ENCODE measurements at places on chromosomes 1 and 21.

DNA sequence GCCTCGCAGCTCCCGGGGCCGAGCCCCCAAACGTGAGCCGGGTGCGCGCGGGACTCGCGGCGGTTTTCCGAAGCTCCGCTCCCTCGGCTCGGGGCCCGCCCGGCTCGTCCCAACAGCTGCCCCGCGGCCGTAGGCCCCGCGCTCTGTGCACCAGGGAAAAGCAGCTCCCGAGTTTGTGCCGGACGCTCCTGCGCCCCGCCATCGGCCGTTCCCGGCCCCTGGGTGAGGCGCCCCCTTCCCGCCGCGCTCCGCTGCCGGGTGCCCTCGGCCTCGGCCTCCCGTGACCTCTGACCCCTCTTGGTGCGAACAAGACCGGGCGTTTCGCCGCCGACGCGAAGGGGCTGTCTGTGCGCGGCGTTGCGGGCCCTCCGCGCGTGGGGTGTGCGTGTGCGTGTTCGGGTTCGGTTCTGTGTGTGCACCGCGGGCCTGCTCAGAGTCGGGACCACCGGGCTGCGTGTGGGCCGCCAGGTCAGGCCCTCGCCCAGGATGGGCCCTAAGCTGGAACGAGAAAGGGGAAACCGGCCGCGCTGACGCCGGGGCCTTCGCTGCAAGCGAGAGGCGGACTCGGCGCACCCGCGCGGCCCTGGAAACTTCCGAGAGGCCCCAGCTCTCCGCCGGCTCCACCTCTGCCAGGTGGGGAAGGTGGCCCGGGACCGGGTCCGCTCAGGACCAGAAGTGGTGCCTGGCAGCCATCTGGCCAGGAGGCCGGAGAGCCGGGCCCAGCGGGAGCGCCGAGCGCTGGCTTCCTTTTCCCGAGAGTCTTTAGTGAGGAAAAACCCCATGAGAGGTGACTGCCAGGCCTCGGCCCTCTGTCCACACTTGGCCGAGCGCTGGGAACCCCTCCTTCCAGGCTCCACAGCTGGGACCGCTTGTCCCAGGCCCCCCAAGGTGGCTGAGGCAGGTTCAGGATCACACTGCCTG is 1.9 kb downstream of the PRDM16 start:
- peak; percentile 48 for DNase-seq

DNA sequence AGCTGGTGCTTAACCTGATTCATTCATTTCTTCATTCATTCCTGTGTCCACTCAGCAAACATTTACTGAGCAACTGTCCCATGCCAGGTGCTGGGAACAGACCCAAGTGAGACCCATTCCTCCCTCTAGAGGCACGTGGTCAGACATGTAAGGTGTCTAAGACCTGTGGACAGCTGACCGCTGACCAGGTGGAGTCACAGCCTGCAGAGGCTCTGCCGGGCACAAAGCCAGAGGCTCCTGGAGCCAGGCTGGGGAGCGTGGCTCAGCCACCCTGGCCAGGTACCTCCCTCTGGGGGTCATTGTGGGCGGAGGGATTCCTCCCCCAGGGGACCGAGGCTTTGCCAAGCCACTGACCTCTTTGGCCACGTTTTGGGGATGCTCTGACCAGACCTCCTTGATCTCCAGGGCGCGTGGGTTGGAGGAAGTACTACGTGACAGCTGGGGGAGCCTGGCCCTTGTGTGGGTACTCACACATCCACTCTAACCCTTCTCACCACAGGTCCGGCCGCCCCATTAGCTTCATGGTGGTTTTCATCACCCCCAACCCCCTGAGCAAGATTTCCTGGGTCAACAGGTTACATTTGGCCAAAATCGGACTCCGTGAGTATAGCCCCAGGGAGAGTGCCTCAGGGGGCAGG is 100.3 kb downstream of the ARHGEF10L start:
- no peak for DNase-seq

- no peak for DNase-seq
These were observed 9.1 kb downstream of the ASPM start for GRCh38 chr1:197137322-197137721.

DNA sequence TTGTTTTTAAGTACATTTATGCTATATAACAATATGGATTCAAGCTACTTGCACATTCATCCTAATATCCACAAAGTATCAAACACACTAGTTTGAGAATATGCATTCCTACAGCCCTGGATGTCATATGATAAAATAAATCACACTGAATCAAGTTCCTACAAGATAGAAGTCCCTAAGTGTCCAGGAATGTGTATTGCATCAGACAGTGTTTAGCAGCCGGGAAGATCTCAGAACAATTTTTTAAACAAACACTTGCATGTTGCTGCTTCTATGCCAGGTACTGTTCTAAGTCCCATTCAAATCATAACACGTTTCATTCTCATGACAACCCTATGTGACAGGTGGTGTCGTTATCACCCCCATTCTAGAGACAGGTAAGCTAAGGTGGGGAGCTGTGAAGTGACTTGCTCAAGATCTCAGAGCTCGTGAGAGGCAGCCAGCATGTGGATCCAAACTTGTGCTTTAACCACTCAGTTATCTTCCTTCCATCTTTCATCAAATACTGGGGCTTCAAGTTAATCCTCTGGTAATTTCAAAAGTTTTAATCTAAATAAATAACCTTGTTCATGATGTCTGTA is 68.3 kb upstream of the KIF26B start:
- DNase-seq: no peak

GRCh38 chr1:198678301-198678836 is 39.5 kb downstream of the PTPRC start:
- no peak for DNase-seq

- no peak for DNase-seq
These were observed 115.9 kb downstream of the HIVEP3 start for GRCh38 chr1:41802532-41803501.

GRCh38 chr1:176517484-176517883 is 54.5 kb downstream of the PAPPA2 start:
- DNase-seq: no peak

GRCh38 chr1:235502601-235503402 is 1.4 kb downstream of the B3GALNT2 start:
- no peak for DNase-seq

Measured in D341Med (cell line).